H4 (cell line): ENCODE measurements at places on chromosomes 12 and 14. TPM values are rescaled to one million over a fixed set of nuclear protein-coding genes. Genes with fewer than 3 reads are reported as not detected.

DNA sequence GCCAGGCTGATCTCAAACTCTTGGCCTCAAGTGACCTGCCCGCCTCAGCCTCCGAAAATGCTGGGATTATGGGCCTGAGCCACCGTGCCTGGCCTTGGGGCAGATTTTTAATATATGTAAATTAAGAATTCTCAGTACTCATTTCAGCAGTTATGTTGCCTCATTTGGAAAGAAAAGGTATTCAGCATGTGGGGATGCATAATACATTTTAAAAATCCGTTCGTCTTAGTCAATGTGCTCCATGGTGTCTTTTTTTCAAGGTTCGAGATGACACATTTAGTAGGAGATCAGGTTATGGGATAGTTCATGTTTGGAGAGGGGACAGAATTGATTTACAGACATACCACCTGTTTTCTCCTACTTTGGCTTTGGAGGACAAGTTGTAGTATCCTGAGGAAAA is 10.2 kb downstream of the SYNE2 start:
- DNase-seq = no peak

DNA sequence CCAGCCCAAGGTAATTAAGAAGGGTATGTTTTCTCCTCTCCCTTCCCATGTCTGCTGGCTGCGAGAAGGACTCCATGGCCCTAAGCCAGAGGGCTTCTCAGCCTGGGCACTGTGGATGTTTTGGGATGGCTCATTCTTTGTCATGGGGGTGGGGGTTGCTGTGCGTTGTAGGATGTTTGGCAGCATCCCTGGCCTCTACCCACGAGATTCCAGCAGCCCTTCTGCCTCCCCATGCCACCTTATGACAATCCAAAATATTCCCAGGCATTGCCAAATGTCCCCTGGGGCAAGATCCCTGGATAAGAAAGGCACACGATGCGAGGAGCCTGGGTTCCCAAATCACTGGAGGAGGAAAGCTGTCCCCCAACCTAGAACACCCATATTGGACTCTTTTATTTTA is 36.4 kb downstream of the DAO start:
- no peak for DNase-seq

- no peak for DNase-seq
These were observed 15.0 kb downstream of the COQ5 start for GRCh38 chr12:120514002-120514401.

DNA sequence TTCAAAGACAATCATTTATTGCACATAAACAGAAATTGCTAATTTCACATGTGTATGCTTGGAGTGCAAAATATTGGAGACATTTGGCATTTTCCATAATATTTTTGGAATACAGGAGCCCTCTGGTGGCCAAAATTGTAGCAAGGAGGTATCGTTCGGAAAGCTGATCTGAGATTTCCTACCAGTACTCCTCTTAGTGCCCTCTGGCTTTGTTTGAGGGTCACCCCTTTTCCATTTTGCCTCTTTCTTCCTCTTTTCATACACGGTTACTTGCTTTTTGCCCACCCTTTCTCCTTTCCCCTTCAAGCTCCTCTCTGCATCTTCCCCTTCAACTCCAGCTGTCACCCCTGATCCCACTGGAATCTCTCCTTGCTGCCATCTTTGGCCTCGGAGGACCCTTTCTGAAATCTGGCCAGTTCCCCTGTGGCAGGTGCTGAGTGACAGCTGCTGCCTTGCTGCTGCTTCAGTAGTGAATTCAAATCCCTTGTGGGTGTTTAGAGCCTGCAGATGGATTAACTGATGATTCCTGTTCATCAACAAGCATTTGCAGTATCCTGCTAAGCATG is 164.6 kb upstream of the PARP11 start:
- no peak for DNase-seq

GRCh38 chr14:98634043-98634820 is 637.8 kb downstream of the BCL11B start:
- no peak for DNase-seq

DNA sequence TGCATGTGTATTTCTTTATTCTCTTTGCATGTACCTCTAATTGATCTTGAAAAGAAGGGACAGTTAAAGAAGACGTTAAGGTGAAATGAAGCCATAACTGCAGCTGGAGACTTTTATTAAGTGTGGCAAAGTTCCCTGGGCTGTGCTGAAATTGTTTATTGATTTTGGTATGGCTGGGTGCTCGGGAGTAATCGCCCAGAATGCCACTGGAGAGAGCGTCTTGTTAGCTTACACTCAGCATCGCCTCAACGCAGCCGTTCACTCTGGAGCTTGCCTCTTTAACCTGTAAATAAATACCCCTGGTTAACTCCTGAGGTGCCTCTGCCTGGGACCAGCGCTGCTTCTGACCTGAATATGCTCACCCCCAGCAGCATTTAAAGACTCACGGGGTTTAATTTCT is 98.6 kb downstream of the GPATCH2L start:
- no peak for DNase-seq

GRCh38 chr12:92581604-92582003 is 121.2 kb upstream of the PLEKHG7 start:
- DNase-seq = no peak

DNA sequence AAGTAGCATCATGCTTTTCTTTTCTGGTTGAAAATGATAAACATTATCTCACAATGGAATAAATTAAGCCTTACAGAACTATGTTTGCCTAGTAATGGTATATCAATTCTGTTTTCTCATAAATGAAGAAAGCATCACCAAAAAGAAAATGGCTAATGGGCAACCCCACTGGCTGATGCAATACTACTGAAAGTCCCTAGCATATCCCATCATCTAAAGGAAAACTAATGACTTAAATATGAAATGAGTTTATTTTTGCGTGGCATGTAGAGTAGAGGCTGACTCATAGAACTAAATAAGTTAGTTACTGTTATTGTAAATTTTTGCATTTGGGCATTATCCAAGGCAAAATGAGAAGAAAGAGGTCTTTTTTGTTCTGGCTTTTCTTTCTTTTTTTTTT is 1156.3 kb upstream of the SEL1L start:
- DNase-seq = no peak

DNA sequence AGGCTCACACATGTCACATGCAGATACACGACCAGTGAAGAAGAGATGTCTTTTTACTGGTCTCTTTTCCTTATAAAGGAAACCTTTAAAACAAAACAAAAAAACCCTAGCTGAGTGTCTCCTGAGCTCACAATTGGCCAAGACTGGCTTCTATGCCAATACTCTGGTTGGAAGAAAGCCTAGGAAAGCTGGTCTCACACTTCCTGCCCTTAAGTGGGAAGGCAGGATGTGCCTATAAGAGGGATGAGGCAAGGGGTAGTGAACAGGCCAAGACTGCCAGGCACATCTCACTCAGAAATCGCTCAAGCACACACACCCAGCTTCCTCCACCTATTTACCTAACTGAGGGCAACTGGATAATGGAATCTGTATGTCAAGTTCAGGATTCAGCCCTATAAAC is 50.0 kb downstream of the SOCS2 start:
- DNase-seq = peak; percentile 68

DNA sequence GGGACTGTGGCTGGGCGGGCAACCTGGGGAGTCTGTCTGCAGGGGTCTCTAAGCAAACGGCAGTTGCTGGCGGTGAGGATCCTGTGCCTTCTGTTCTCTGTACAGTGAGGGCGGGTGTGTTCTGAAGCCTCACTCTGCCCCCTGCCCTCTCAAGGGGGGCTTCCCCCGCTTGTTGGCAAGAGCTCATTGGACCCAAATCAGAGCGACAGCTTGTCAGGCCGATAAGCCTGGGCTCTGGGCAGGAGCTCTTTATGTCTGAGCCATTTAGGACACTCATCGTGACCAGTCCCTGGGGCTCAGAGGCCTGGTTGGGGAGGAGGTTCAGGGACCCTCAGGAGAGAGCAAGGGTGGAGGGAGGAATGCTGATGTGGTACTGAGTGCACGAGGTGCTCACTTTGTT is 136.0 kb downstream of the TSPAN9 start:
- DNase-seq = no peak

DNA sequence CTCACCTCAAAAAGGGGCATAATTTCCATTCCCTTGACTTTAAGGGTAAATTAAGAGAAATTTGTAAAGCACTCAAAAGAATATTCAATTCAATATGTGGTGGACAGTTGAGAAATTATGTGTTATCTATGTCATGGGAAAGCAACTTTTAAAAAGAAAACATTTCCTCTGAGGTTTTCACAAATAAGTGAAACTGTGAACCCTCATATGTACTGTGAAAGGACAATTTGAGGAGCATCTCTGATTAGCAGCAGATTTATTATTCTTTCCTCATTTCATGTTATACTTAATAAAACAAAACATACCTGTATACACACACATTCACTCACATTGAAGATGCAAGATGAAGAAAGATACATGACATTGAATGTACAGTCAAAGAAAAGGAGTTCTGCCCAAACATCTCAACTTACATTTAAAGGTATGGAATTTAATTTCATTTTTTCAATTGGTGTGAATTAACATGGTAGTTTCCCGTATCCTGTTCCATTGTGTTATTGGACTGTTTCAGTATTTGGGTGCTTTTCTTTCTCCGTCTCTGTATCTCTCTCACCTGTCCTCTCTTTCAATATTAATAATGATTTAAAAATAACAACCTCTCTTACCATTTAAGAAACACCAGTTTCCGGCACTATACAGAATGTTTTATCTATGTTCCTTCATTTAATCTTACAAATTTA is at the start of gene KLRF1:
KLRF1 (plus strand) TSS at position 273 of the 680 bp plus-strand sequence; CDS start at position 337, 64 bp downstream.
- DNase-seq = no peak

GRCh38 chr14:99143793-99144192 is 128.2 kb downstream of the BCL11B start:
- no peak for DNase-seq

- DNase-seq = no peak
These were observed 69.1 kb upstream of the HOXC13 start for GRCh38 chr12:53869500-53869899.

GRCh38 chr12:72273499-72273837 is 1.3 kb downstream of the TRHDE start:
- no peak for DNase-seq

GRCh38 chr14:20180486-20180885 is 10.2 kb upstream of the OR11G2 start:
- DNase-seq = no peak

DNA sequence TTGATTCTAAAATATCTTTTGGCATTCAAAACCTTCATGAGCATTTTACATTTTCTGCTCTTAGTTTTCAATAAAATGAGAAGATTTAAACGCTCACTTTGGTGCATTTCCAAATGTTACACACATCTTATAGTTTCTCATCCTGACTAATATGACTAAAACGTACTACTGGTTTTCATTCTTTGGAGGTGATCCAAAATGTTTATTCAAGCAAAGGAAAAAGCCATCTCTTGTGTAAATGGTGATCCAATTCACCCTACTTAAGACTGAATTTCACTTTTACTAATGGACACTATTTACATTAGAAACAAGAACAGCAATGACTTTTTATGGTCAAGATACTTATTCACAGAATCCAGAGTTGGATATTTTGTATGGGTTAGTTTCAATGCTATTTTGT is 86.6 kb downstream of the KITLG start:
- DNase-seq = peak; percentile 14

GRCh38 chr12:12365931-12366431 is 9.1 kb downstream of the BORCS5 start:
- DNase-seq = no peak

GRCh38 chr12:40957417-40957816 is 230.7 kb upstream of the PDZRN4 start:
- no peak for DNase-seq

GRCh38 chr14:75690010-75690409 is 29.0 kb downstream of the TTLL5 start:
- no peak for DNase-seq

The MYO1H gene
- total RNA-seq = not detected in 2 replicates

The NANOG gene
- total RNA-seq = not detected in 2 replicates

The MYH6 gene
- not detected in 2 replicates for total RNA-seq

The DNAH10 gene
- 0.02 and 0.17 TPM in 2 replicates for total RNA-seq

The ZCCHC8 gene
- total RNA-seq = 9.0 and 16.0 TPM in 2 replicates
